ENCODE measurements at places on chromosomes 3 and 15.

GRCh38 chr3:107958146-107958545 lies 132.7 kb downstream of the CD47 start:
- H3K27ac ChIP-seq = no peak overlapping the region
- H3K4me1 ChIP-seq = peaks cover 4% of the 10 kb centered on the region
- no peaks in the 10 kb centered on the region for H3K36me3 ChIP-seq
- no peaks in the 10 kb centered on the region for H3K27me3 ChIP-seq
- no peak for DNase-seq

DNA sequence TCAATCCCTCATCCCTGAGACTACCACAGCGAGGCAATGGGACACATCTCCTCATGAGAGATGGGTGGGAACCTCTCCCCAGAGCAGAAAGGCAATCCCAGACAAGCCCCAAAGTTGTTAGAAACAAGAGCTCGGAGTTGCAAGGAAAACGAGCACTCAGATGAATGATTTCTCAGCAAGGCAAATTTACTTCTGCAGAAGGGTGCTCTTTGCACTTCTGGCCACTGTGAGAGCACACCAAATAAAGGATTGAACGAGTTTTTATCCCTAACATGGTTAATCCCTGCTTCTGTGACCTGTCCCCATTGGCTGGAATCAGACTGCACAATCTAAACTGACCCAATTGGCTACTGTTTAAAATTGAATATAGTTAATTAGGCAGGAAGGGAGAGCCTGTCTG lies 339.1 kb upstream of the POU1F1 start:
- H3K4me1 ChIP-seq = no peaks in the 10 kb centered on the region
- no peaks in the 10 kb centered on the region for H3K36me3 ChIP-seq
- no peak overlapping the region for H3K27ac ChIP-seq

- DNase-seq = no peak
- H3K36me3 ChIP-seq = no peaks in the 10 kb centered on the region
- H3K4me3 ChIP-seq = no peak overlapping the region
- no peaks in the 10 kb centered on the region for H3K27me3 ChIP-seq
- no peak overlapping the region for H3K27ac ChIP-seq
Observed at GRCh38 chr15:98838387-98839259, 169.0 kb downstream of the PGPEP1L start.

- no peaks in the 10 kb centered on the region for H3K4me1 ChIP-seq
- no peaks in the 10 kb centered on the region for H3K27me3 ChIP-seq
- H3K4me3 ChIP-seq = no peak overlapping the region
- no peaks in the 10 kb centered on the region for H3K36me3 ChIP-seq
- no peak overlapping the region for H3K27ac ChIP-seq
- DNase-seq = no peak
Observed at GRCh38 chr15:55990998-55991397, 2.4 kb downstream of the NEDD4 start.

- H3K27ac ChIP-seq = no peak overlapping the region
- H3K4me1 ChIP-seq = no peaks in the 10 kb centered on the region
- H3K4me3 ChIP-seq = no peak overlapping the region
- DNase-seq = no peak
- H3K36me3 ChIP-seq = no peaks in the 10 kb centered on the region
Observed at GRCh38 chr3:140292170-140292569, 357.2 kb downstream of the CLSTN2 start.

GRCh38 chr3:80238152-80238551 lies 470.4 kb upstream of the ROBO1 start:
- no peaks in the 10 kb centered on the region for H3K4me1 ChIP-seq
- no peak overlapping the region for H3K27ac ChIP-seq
- H3K4me3 ChIP-seq = no peak overlapping the region
- no peak for DNase-seq

DNA sequence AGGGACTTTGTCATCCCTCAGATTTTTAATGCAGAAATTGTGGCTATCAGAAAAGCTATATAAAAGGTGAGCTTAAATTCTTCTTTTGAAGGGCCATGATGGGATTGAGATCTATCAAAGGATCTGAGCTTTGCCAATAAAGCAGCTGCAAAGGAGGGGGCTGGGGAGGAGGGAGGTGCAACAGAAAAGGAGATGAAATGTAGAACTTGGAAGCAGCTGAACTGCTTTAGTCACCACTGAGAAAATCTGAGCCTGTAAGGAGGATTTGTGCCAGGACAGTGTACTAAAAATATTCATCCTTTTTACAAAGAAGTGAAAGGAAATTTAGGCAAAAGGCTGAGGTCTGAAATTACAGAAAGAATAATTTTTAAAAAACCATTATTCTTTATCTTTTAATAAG lies 10.4 kb downstream of the TSPAN3 start:
- H3K27ac ChIP-seq = no peak overlapping the region
- H3K36me3 ChIP-seq = no peaks in the 10 kb centered on the region
- no peak for DNase-seq
- no peaks in the 10 kb centered on the region for H3K27me3 ChIP-seq

GRCh38 chr3:42709621-42710020 lies 7.0 kb upstream of the HHATL start:
- no peak overlapping the region for H3K27ac ChIP-seq
- H3K4me1 ChIP-seq = no peaks in the 10 kb centered on the region
- H3K4me3 ChIP-seq = no peak overlapping the region
- DNase-seq = no peak
- H3K27me3 ChIP-seq = no peaks in the 10 kb centered on the region

GRCh38 chr3:94431876-94432570 lies 369.2 kb downstream of the NSUN3 start:
- no peak overlapping the region for H3K4me3 ChIP-seq
- H3K27ac ChIP-seq = no peak overlapping the region
- no peaks in the 10 kb centered on the region for H3K36me3 ChIP-seq
- no peaks in the 10 kb centered on the region for H3K27me3 ChIP-seq

DNA sequence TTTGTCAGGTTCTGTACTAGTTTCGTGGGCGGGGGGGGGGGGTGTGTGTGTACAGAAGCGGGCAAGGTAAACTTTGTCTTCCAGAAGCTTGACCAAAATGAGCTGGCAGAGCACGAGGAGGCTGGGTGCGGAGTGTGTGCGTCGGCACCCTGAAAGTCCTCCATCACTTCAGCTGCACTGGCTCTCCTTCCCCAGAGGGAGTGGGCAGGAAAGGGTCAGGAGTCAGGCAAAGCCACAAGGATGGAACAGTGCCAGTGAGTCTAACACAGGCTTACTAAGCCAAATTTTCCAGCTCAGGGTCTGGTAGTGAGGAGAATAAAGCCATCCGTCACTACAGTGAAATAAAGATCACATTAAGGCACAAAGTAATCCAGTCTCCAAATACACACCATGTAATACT lies 11.9 kb upstream of the SH3GL3 start:
- H3K4me1 ChIP-seq = no peaks in the 10 kb centered on the region
- H3K4me3 ChIP-seq = no peak overlapping the region
- H3K27me3 ChIP-seq = no peaks in the 10 kb centered on the region
- no peak for DNase-seq
- H3K36me3 ChIP-seq = no peaks in the 10 kb centered on the region
- H3K27ac ChIP-seq = no peak overlapping the region

GRCh38 chr3:37301980-37302708 lies 127.8 kb upstream of the LRRFIP2 start:
- H3K27ac ChIP-seq = no peak overlapping the region
- no peak for DNase-seq
- peaks cover 49% of the 10 kb centered on the region for H3K36me3 ChIP-seq
- no peak overlapping the region for H3K4me3 ChIP-seq
- no peaks in the 10 kb centered on the region for H3K4me1 ChIP-seq

DNA sequence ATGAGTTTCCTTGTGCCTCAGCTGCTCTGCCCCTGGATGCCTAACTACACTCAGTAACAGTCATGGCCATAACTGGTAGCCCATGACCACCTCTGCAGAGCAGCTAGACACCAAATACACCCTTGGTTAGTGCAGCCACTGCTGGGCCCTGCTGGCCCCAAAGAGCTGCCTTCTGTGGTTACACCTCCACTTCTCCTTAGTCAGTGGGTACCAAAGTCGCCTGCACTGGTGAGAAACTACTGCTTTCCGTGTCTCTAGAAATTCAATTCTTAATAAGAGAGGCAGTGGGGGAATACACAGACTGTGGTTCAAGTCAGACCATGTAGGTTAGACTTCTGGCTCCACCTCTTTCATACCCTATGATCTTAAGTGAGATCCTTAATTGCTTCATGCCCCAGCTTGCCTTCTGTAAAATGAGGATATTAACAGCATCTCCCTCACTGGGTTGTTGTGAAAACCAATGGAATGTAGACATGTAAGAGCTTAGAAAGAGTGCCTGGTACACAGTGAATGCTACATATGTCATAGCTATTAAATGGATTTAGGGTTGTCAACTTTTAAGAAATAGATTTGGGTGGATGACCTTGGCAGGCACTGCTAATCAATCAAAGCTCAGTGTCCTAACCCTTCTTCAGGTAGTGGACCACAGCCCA lies 18.2 kb downstream of the HEG1 start:
- no peak for DNase-seq
- H3K27ac ChIP-seq = no peak overlapping the region
- H3K36me3 ChIP-seq = no peaks in the 10 kb centered on the region
- peaks cover 2% of the 10 kb centered on the region for H3K4me1 ChIP-seq
- H3K4me3 ChIP-seq = no peak overlapping the region

DNA sequence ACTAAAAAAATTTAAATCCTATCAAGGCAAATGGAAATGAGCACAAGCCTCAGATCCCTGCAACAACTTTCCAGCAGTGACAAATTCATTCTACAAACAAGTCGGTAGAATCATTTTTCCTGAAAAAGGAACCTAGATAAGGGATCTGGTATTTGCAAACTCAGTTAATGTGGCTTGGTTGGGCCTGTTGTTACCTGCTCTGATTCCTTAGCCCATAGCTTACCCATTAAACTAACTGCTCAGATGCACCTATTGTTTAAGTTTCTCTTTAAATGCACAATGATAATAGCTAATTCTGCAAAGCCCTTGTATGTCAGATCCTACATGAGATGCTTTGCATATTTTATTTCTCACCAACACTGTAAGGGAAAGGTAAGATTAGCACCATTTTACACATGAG lies 377.4 kb upstream of the RGMA start:
- no peaks in the 10 kb centered on the region for H3K36me3 ChIP-seq
- H3K4me1 ChIP-seq = no peaks in the 10 kb centered on the region
- no peak overlapping the region for H3K4me3 ChIP-seq
- no peak for DNase-seq

GRCh38 chr15:62950462-62950931 lies 92.0 kb upstream of the TPM1 start:
- peaks cover 3% of the 10 kb centered on the region for H3K27me3 ChIP-seq
- no peak for DNase-seq
- no peak overlapping the region for H3K4me3 ChIP-seq
- H3K36me3 ChIP-seq = no peaks in the 10 kb centered on the region

DNA sequence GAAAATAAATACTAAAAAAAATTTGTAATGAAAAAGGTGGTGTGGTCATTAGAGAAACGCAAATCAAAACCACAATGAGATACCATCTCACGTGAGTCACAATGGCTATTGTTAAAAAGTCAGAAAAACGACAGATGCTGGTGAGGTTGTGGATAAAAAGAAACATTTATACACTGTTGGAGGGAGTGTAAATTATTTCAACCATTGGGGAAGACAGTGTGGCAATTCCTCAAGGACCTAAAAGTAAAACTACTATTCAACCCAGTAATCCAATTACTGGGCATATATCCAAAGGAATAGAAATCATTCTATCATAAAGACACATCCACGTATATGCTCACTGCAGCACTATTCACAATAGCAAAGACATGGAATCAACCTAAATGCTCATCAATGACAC lies 120.3 kb downstream of the MYO9A start:
- H3K4me1 ChIP-seq = no peaks in the 10 kb centered on the region
- H3K36me3 ChIP-seq = no peaks in the 10 kb centered on the region
- no peak overlapping the region for H3K27ac ChIP-seq
- no peak for DNase-seq

DNA sequence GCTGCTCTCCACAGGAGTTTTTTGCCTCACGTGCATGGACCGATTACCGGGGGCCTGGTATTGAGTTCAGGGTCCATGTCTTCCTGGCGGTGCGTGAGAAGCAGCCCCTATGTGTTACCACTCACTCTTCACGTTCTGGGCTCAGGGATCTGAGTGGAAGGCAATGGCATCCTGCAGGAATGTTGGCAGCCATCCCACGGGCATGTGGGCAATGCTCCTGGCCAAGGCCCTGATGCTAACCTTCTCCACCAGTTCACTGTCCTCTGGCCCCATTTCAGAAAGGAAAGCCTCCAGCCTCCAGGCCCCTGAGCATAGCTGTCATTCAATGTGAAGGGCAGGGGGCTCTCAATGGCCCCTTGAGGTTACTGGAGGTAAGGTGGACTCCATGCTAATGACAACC lies 43.0 kb upstream of the KY start:
- H3K36me3 ChIP-seq = no peaks in the 10 kb centered on the region
- H3K4me1 ChIP-seq = no peaks in the 10 kb centered on the region
- no peak for DNase-seq
- H3K4me3 ChIP-seq = no peak overlapping the region
- no peaks in the 10 kb centered on the region for H3K27me3 ChIP-seq

- no peaks in the 10 kb centered on the region for H3K27me3 ChIP-seq
- H3K27ac ChIP-seq = peak overlapping the region; percentile 62
- H3K4me3 ChIP-seq = peak overlapping the region; percentile 78
- H3K36me3 ChIP-seq = no peaks in the 10 kb centered on the region
- no peak for DNase-seq
Observed at GRCh38 chr15:41417418-41418195, 712 bp downstream of the RTF1 start.

DNA sequence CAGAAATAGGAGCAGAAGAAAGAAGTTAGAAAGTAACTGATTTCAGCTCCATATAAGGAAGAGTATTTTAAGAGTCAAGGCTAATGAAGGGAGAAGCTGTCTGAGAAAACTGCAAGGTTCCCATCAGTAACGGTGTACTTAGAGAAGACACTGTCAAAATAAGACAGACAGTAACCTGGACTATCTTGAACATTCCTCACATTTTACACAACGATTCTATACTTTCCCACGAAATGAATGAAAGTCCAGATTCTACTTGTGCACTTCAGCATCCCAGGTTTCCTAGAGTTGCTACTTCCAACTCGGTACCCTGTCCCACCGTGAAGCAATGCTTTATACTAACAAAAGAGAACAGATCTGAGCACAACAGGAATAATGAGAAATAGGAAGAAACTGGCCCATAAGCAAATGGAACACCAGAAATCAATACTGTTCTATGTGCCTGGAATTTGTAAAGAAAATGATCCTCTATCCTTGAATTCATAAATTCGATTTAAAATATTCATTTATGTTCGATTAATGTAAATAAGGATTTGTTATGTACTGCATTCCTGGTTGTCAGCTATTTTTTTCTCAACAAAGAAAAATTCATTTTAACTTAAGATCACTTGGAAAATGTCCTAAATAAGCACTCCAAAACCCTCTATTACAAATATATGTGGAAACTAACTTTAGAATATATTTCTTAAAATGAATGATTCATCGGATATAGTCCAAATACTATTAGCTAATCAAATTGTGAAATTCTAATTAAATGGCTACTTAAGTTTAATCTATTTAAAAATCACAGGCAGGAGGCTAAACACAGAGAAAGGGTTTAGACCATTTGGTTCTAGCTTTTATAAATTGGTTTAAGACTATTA lies 1.5 kb downstream of the C3orf70 start:
- peaks cover 13% of the 10 kb centered on the region for H3K27me3 ChIP-seq
- no peak overlapping the region for H3K27ac ChIP-seq
- H3K36me3 ChIP-seq = no peaks in the 10 kb centered on the region
- DNase-seq = no peak
- no peak overlapping the region for H3K4me3 ChIP-seq
- no peaks in the 10 kb centered on the region for H3K4me1 ChIP-seq

- H3K27me3 ChIP-seq = no peaks in the 10 kb centered on the region
- no peak overlapping the region for H3K4me3 ChIP-seq
- H3K36me3 ChIP-seq = peaks cover 70% of the 10 kb centered on the region
- no peak overlapping the region for H3K27ac ChIP-seq
- no peak for DNase-seq
Observed at GRCh38 chr3:52204337-52205073, 6.5 kb downstream of the ALAS1 start.

GRCh38 chr15:98801234-98801561 lies 152.9 kb downstream of the IGF1R start:
- H3K36me3 ChIP-seq = no peaks in the 10 kb centered on the region
- H3K27ac ChIP-seq = no peak overlapping the region
- no peaks in the 10 kb centered on the region for H3K27me3 ChIP-seq
- H3K4me3 ChIP-seq = no peak overlapping the region
